Right ventricle myocardium inferior (tissue), 1 donor: ENCODE measurements at places on chromosomes 2 and 18. TPM values are rescaled to one million over a fixed set of nuclear protein-coding genes. Genes with fewer than 3 reads are reported as not detected.

GRCh38 chr18:74731097-74731496 is 133.4 kb downstream of the ZNF407 start:
- DNase-seq: no peak

DNA sequence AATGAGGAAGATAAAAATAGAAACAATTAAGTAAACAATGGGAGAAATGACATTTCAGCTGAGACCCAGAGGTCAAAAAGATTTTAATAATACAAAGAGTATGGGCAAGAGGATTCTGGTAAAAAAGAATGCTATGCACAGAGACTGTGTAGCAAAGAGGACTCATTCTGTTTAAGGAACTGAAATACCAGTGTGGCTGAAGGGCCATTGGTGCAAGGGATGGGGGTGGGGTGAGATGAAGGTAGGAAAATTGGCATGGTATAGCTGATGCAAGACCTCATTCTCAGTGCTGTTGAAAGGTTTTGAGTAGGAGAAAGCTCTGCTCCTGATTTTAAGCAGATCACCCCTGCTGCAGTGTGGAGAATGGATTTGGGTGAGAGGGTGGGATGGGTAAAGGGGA is 10.8 kb downstream of the GALNT1 start:
- DNase-seq: no peak

- DNase-seq: no peak
These were observed 49.1 kb upstream of the MAPRE3 start for GRCh38 chr2:26921323-26921722.

DNA sequence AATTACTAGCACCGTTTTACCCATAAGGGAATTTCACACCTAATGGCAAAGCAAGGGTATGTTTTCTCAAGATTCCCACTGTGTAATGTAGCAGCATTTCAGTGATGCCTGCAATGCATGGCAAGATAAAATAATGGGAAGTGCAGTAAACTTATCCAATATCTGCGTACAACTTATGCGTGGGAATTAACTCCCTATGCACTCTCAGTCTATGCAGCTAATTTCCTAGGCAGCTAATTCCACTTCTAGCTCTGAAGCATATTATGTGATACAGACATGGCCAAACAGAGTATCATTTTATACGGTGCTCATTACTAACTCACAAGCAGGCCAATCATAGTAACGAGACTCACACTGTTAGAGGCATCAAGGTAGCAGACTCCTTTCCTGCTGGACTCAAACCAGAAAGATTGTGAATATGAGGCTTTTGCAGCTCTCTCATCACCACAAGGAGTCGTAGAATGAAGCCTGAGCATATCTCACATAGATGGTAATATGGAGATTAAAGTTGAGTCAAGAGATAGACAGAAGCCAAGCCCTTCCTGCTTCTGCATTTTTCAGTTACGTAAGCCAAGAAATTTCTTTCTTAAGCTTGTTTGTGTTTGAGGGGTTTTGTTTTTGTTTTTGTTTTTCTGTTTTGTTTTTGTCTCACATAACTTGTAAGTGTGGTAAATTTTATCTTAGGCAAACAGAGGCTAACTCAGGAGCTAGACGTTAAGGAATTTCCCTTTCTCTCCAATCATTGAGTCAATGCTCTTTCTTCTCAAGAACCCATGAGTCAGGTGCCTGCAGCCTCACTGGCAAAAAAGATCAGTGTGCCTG is 34.8 kb upstream of the ITGAV start:
- no peak for DNase-seq

- peak; percentile 83 for DNase-seq
These were observed 99.2 kb downstream of the SMAD7 start for GRCh38 chr18:48851599-48851960.

- DNase-seq: no peak
These were observed 31.0 kb upstream of the KCNF1 start for GRCh38 chr2:10880586-10881321.

GRCh38 chr18:23814991-23815614 is 125.8 kb downstream of the LAMA3 start:
- DNase-seq: peak; percentile 66

DNA sequence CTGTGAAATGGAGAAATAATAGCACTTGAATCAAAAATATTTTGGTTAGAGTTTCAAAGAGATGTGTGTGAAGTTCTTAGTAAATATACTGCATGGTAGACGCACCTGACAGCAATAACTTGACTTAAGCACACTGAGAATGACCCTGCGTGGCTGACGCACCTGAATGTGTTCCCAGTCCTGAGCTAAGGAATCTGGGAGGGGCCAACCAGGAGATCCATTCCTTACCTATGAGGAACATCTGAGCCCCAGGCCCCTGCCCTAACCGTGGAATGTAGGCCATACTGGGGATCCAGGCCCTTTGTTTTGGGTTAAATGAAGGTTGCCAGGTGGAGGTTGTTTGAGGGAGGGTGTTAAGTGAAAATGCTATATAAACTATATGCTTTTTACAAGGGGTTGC is 284.4 kb downstream of the RBM43 start:
- DNase-seq: no peak

DNA sequence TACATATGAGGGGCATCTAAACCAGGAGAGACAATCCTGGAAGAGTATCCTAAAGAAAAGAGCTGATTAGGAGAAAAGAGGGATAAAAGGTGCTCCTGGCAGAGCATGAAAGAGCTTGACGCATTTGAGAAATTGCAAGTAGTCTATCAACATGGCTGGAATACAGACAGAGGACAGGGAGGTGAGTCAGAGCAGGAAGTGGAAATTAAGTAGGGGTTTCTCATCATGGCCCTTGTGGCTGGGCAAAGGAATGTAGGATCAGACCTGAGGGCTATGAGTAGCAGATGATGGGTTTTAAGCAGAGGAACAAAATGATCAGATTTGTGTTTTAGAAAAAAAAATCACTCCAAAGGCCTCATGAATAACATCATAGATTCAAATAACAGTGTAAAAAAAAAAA is 49.2 kb upstream of the UGP2 start:
- no peak for DNase-seq

HOXD13 gene
- total RNA-seq: not detected

STARD6 gene
- not detected for total RNA-seq

ASIC4 gene
- not detected for total RNA-seq
